ENCODE measurements at places on chromosomes 7 and 10. TPM values are rescaled to one million over a fixed set of nuclear protein-coding genes. Genes with fewer than 3 reads are reported as not detected.

Gene SPACDR
- 2.9 TPM for polyA plus RNA-seq

GRCh38 chr7:138127996-138128395 lies 51.7 kb downstream of the AKR1D1 start:
- DNase-seq = no peak

- DNase-seq = no peak
These were observed 18.0 kb downstream of the SEMA3C start for GRCh38 chr7:80900583-80901576.

Gene POLD2
- 86.5 TPM for polyA plus RNA-seq

DNA sequence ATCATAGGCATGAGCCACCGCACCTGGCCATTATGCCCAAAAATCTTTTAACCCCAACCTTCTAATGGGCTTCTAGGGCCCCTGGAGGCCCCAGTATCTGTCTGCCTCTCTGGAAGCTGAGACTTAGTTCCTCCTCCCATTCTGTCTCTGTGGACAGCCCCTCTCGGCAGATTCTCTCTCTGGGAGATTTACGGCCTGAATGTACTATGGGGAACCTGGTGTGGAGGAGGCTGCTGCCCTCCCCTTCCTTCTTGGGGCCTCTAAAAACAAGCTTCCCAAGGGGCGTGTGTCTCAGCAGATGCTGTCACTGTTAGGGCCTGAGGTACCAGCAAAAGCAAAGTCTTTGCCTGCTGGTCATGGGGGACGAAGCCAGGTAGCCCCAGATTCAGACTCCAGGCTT lies 35.8 kb upstream of the PRKAR1B start:
- DNase-seq = no peak

Gene MOGAT3
- polyA plus RNA-seq = not detected

DNA sequence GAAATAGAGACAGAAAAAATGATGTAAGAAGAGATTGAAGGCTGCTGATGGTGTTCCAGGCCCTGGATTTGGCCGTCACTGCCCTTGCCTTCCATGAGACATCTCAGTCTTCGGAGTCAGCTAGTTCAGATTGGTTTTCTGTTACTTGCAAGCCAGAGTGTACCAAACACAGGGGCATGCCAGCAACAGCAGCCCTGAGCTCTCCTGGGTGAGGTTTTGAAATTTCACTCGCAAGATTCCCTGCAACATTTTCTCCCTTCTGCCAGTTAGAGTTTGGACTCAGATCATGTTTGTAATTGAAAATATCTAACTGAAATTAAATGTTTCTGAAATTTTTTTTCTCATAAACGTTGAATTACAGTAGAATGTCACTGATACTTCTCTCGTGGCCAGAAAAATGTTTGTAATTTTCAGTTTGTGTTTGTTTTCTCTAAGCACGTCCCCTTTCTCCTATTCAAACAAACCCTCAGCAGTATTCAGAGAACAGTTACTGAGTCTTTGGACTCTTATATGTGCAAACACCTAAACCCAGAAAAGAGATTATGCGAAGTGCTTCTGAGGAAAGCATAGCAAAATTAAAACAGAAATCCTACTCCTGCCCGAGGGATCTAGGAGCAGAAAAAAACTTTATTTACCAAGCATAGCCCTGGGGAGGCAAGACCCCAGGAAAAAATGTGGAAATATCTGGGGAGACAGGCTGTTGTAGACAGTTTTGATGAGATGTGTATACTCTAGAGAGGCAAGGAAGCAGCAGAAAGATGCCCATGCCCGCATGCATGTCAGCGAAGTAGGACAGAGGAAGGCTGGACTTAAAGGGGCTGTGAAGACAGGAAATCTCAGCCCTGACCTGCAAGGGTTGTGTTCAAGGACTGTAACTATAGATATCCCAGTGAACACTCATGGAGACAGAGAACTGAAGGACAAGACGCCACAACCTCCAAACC lies 43.0 kb upstream of the NAMPT start:
- DNase-seq = no peak

- no peak for DNase-seq
These were observed 512.9 kb downstream of the SUGCT start for GRCh38 chr7:40647719-40648118.

Measured in B cell (primary cell).